NCI-H187 treated with DMSO at 0.1 percent for 48 hours (cell line): ENCODE measurements at places on chromosomes 3 and 15.

GRCh38 chr15:31207246-31207645 is 105.7 kb upstream of the TRPM1 start:
- no peak for DNase-seq

DNA sequence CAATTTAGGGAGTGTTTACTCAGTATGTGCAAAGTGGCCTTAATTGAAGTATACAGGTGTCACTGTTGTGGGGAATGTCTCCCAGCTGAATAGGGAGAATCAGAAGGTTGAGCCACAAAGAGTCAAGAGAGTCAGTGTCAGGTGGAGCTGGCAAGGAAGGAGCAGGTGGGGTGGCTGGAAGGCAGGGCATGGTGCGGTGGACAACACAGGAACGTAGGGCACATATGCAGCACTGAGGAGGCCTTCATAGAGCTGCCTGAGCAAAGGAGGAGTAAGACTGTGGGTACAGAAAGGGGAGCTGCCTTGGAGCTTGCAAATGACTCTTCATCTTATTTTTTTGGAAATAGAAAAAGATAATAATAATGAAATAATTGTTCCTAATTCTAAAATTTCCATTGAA is 20.0 kb downstream of the ARHGEF3 start:
- DNase-seq: no peak

GRCh38 chr3:131004603-131005002 is 22.0 kb downstream of the ASTE1 start:
- no peak for DNase-seq

- DNase-seq: no peak
These were observed 47.9 kb upstream of the TRAK1 start for GRCh38 chr3:42043099-42043813.
